ENCODE measurements at places on chromosomes 1 and 21. TPM values are rescaled to one million over a fixed set of nuclear protein-coding genes. Genes with fewer than 3 reads are reported as not detected.

CNN3 gene
- 182 TPM for total RNA-seq

CNR2 gene
- total RNA-seq: not detected

VANGL2 gene
- 7.4 TPM for total RNA-seq

TRMT13 gene
- total RNA-seq: 21.5 TPM

DNA sequence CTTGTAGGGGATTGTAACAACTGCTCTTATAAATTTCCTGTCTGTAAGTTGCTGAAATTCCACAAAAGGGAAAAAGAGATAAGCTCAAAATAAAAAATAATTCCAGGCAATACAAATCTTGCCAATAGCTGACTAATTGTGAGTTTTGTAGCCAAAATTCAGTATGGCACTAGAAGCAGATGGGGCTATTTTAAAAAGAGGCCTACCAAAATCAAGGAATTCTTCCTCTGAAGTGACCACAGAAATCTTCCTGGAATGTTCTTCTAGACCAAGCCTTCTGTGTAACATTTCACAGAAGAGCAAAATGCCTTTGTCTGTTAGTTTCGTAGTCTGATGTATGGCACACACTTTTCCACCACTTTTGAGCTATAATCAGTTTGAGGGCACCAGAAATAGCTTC is 127.6 kb downstream of the CYYR1 start:
- DNase-seq: no peak

DNA sequence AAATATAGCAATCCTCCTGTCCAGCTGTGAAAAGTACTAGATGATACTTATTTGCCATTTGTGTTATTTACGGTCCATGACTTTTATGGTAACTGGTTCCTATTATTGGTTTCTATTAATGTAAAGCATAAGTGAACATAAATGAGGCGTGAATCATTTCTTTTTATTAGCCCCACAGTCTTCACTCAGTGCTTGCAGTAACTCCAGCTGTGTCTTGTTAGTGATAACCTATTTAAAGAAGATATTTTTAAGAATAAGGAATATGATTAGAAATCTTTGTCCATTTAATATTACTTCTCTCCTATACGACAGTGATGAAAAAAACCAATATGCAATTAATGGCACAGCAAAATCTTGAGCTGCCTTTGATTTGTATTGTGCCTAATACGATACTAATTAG is 149.9 kb downstream of the SPATA17 start:
- DNase-seq: no peak

- no peak for DNase-seq
These were observed 33.1 kb downstream of the PRDM2 start for GRCh38 chr1:13732971-13733667.

GRCh38 chr1:167273027-167273800 is 52.5 kb downstream of the POU2F1 start:
- DNase-seq: no peak

DNA sequence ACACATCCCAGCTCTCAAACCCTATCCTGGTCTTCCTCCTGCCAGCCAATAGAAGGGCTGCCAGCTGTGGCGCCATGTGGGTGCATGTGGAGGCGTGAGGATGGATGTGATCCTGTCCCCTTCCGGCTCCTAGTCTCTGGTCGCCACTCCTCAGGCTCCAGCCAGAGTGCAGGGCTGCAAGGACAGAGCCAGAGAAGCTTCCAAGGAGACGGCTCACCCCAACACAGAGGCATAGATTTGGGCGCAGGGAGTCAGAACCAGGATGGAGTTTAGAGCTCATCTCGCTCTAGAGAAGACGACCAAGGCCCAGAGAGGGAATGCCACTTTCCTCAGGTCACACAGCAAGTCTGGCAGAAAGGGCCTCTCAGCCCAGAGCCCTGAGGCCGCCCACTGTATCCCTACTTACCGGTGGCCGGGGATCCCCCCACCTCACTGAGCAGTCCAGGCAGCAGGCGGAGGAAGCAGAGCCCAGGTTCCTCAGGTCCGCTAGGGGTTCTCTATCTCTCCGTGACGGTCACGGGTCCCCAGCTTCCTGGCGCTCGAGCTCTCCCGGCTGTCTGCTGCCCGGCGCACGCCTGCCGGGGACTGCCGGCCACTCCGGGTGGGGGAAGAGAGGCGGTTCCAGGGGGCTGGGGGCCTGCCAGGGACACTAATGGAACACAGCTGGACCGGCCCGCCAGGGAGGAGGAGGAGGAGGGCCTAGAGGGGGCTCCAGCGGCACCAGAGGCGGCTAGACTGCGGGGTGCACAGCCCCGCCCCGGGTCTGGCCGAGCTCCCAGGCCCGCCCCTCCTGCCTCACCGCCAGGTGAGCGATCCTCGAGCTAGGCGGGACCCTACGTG is at the start of gene COL16A1:
TSS of gene COL16A1 (minus strand) at position 587 of the 840 bp plus-strand sequence. CDS start 1,824 bp downstream, outside the sequence.
- DNase-seq: peak; percentile 63

- no peak for DNase-seq
These were observed 104.8 kb downstream of the PAX7 start for GRCh38 chr1:18735224-18735997.

- DNase-seq: no peak
These were observed 11.1 kb downstream of the G0S2 start for GRCh38 chr1:209686322-209686721.

DNA sequence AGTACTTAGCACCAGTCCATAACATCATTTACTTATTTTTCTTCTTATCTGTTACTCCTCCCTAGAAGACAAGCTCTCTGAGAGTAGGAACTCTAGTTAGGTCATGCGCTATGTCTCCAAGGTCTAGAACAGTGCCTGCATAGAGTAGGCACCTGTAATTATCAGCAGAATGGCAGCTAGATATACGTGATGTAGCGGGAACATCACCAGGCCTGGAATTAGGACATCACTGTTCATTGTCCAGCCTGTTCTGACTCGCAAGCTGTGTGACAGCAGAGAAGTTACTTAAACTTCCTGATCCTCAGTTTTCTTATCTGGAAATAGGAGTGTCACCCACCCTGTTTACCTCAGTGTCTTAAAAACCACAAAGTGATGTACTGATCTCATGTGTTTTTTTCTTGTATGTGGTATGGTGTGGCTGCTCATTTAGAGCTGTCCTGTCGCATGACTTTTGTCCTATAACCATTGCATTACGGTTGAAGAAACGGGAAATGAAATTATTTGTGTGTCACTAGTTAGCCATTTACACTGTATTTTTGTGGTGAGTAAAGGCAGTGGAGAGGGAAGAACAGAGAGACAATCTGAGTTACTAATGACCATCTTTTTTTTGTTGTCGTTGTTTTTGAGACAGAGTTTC is 37.1 kb upstream of the EXO1 start:
- no peak for DNase-seq

DNA sequence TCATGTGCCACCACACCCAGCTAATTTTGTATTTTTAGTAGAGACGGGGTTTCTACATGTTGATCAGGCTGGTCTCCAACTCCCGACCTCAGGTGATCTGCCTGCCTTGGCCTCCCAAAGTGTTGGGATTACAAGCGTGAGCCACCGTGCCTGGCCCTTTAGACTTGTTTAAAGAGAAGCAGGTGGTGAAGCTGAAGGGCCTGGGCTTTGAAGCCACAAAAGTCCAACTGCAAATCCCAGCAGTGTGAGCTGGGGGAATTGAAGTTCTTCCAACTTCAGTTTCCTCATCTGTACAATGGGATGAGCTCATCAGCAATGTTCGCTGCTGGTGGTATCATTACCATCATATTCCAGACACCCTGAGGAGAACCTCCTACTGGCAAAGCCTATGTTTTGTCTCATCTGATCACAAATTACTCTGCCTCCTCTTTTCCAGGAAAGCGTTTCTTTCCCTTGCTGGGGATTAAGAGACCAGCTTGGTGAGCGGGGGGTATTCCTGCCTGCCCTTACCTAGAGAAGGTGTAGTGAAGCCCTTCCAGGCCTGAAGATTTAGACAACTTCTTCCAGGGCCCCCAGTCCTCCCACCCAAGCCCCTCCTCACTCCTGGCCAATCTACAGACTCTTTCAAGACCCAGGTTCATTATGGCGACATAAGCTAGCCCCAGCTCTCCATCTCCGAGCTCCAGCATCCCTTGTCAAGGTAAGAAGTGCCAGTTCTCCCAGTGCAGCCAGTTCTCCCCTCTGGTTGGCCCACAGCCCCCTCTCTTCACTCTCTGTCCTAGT is 2.4 kb upstream of the SHISA4 start:
- no peak for DNase-seq

DNA sequence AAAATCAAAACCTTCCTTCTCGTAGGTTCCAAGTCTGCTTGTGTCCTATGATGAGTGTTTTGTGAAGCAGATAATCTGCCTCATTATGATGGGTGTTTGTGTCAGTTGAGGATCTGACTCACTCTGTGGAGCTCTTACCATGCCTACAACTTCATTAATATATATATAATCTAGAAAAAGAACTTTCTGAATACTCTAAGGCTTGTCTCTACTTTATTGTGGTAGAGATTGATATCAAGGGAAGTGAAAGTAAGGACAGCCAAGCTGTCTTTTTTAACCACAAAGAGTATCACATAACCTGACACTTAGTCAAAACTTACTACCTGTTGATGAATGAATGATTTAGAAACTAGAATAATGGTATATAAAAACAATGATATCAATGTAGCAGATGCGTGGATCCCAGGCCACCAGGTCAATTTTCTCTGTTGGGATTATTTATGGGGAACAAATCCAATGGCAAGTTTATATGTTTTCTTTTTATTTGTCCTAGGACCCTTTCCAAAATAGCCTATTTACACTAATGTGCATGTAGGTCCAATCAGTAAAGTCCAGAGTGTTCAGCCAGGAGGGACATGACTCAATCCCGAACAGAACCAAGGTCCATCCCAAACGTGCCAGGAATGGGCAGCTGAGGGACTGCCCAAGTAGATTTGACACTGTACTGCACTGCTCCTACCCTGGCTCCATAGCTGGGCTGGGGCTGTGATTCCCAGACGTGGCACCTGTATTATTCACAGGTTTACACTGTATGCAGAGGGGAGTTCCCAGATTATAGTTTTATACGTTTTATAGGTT is 182.3 kb upstream of the GREM2 start:
- DNase-seq: no peak
